ENCODE measurements at places on chromosomes 2 and 18.

DNA sequence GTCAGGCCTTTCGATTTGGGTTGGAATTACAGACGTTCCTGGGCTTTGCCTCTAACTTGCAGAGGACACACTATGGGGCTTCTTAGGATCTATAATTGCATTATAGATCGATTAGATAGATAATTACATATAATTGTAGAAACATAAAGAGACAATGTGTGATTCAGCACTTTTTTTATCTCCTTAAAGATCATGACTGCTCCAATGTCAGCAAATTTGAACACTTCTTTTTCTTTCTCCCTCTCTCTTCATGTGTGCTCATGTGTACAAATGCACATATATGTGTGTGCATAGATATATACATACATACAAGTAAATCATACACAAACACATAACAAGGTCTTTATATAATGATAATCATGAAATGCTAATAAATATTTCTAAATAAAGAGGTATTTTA is 1261.2 kb upstream of the SLC39A10 start:
- no peak for DNase-seq

GRCh38 chr2:203949228-203949627 is 12.7 kb downstream of the ICOS start:
- DNase-seq: peak; percentile 51

DNA sequence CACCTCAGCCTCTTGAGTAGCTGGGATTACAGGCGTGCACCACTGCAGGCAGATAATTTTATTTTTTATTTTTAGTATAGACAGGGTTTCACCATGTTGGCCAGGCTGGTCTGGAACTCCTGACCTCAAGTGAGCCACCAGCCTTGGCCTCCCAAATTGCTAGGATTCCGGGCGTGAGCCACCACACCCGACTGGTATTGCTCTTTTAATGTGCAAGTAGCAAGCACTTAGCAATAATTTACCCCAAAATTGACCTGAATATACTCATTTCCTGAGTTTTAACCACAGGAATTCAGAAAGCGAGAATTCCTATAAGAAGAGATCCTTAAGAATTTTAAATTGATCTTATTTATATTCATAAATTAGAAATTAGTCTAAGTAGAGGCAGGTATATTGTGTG is 169.1 kb downstream of the CDH2 start:
- peak; percentile 59 for DNase-seq

DNA sequence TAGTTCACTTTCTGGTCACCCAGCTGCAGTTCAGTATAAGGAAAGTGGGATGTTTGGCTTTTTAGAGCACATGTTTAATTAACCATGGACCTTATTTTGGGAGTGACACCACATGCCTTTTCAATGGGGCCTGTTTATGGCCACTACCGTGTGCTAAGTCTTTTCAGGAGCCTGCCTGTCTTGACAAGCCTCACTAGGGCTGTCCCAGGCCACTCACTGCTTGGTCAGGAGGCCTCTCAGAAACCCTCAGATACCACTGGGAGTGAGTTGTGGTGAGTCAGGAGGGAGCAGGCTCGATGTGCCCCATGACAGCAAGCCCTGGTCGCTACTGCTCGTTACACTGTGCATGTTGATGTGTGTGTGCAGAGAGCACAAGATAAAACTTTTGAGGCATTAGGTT is 123.0 kb downstream of the MAP4K4 start:
- DNase-seq: peak; percentile 86

DNA sequence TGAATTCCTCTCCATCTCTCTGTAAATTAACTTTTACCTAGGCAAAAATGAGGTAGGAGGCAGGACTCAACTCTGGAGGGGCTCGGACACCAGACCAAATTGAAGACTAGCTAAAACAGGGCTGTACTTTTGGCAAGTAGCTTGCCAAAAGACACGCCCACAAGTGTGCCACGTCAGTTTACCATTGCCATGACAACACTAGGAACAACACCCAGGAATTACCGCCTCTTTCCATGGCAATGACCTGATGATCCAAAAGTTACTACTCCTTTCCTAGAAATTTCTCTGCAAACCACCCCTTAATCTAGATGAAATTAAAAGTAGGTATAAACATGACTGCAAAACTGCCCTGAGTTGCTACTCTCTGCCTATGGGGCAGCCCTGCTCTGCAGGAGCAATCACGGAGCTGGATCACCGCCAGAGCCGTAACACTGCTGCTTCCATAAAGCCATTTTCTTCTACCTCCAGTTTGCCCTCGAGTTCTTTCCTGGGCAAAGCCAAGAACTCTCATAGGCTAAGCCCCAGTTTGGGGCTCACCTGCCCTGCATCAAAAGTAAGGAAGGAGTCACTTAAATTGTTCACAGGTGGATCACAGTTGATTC is 66.0 kb upstream of the FAM136A start:
- DNase-seq: peak; percentile 44

- DNase-seq: no peak
These were observed 39.5 kb upstream of the ARL4C start for GRCh38 chr2:234536178-234536965.

GRCh38 chr2:64196963-64197362 is 52.7 kb upstream of the PELI1 start:
- DNase-seq: no peak

DNA sequence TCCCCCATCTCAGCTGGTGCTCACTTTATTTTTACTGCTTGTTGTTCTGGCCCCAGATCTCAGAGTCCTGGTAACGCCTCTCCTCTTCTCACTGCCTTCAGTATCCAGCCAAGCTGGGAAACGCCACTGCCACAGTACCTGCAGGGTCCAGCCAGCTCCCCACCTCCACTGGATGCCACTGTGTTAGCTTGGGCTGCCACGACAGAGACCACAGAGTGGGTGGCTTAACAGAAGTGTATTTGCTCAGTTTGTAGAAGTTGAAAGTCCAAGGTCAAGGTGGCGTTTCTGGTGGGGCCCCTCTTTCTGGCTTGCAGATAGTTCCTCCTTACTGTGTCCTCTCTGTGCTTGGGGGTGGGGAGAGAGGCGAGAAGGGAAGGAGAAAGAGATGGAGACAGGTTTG is 107.1 kb downstream of the AGAP1 start:
- no peak for DNase-seq

DNA sequence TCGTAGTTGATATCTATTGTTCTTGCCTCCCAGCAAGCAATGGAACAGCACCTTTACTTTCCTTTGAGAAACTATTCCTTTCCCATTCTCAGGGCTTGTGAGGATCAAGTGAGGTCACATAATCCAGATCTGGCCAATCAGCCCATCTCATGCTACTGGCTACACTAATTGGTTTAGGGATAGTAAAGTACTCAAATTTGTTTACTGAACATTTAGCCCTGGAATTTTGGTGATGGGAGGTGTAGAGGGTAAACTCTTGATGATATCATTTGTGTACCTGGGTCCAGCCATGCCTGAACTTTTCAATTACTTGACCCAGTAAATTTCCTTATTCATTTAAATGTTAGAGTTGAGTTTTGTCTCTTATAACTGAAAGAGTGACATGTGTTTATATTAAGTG is 195.8 kb upstream of the TNP1 start:
- no peak for DNase-seq

GRCh38 chr2:112572005-112572404 is 12.4 kb upstream of the CHCHD5 start:
- DNase-seq: no peak

GRCh38 chr2:39514825-39515224 is 77.7 kb upstream of the MAP4K3 start:
- no peak for DNase-seq

- DNase-seq: peak; percentile 42
These were observed 142.7 kb downstream of the SCG2 start for GRCh38 chr2:223459328-223459939.

DNA sequence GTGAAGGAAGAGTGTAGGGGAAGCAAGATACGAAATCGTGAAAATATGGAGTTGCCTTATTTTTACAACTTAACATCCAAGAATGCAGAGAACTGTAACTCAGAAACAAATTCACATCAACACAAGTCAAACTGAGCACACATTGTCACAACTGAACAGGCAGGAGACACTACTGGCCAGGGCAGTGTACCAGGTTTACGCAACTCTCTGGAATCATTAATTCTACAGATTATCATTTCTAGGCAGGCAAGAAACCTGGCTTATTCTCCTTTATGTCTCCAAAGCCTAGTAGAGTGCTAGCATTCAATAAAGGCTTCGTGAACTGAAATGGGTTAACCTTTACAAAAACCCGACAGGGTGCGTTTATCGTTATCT is 584 bp downstream of the COA5 start:
- no peak for DNase-seq

GRCh38 chr18:37084912-37085311 is 256.0 kb downstream of the KIAA1328 start:
- DNase-seq: no peak

DNA sequence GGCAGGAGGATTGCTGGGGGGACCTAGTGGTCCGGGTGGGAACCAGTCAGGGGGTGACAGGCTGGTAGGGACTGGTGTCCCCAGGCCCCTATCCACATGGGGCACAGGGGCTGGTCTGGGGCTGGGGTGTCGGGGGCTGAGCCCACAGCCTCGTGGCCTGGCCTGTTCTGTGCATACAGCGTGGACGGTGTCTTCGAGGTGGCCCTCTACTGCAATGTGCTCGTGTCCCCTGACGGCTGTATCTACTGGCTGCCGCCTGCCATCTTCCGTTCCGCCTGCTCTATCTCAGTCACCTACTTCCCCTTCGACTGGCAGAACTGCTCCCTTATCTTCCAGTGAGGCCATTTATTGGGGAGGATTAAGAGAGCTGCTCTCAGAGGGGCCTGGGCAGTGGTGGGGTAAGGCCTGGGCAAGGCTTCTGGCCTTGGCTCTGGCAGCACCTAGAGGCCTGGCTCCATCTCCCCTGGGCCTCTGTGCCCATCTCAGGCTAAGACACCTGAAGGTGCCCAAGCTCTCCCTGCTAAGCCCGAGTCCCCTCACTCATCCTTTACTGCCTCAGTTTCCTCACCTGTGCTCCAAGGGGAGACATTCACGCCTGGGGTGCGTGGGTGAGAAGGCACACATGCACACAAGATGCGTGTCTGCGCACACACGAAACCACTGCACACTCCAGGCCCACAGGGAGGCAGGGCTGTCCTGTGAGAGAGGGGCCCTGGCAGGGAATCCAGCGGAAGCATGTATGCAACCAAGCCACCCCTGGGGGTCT is 1.9 kb downstream of the CHRNG start:
- no peak for DNase-seq

- no peak for DNase-seq
These were observed 10.0 kb upstream of the FABP1 start for GRCh38 chr2:88137833-88138232.

GRCh38 chr2:217329023-217329431 is 469.2 kb upstream of the TNP1 start:
- DNase-seq: no peak

- DNase-seq: no peak
These were observed 148.6 kb downstream of the LRATD1 start for GRCh38 chr2:14781142-14781541.

DNA sequence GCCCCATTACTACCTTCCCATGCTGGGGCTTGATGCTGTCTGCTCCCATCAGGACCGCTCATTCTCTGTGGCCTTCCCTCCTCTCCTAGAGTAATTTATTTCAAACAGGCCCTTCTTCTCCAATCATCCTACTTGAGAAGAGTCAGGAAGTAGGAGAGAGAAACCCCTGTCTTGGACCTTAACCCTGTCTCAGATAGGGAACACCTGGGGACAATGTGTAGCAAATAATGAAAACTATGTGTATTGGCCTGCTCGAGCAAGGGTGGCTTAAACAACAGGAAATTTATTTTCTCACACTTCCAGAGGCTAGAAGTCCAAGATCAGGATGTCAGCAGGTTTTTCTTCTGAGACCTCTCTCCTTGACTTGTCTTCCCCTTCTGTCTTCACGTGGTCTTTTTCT is 26.6 kb upstream of the NEMP2 start:
- DNase-seq: no peak

- no peak for DNase-seq
These were observed 3.4 kb downstream of the B4GALT6 start for GRCh38 chr18:31680831-31681568.

GRCh38 chr2:20608666-20609348 is 42.1 kb downstream of the HS1BP3 start:
- DNase-seq: no peak

DNA sequence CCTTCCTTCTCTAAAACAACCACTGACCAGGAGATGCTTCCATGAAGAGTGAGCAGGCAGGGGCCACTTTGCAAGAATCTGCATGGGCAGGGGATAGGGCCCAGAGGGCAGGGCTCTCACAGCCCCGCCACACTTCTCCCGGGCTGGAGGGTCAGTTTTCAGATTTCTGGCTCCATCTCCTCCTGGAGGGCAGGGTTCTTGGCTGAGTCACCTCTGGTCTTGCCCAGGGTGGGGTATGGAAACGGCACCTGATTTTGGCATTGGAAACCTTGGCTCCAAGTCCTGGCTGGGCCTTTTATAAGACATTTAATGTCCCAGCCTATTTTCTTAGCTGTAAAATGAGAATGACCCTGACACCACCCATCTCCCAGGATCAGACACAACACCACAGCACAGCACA is 27.6 kb upstream of the ASPRV1 start:
- no peak for DNase-seq

GRCh38 chr2:120904830-120905234 is 169.2 kb downstream of the GLI2 start:
- DNase-seq: no peak

DNA sequence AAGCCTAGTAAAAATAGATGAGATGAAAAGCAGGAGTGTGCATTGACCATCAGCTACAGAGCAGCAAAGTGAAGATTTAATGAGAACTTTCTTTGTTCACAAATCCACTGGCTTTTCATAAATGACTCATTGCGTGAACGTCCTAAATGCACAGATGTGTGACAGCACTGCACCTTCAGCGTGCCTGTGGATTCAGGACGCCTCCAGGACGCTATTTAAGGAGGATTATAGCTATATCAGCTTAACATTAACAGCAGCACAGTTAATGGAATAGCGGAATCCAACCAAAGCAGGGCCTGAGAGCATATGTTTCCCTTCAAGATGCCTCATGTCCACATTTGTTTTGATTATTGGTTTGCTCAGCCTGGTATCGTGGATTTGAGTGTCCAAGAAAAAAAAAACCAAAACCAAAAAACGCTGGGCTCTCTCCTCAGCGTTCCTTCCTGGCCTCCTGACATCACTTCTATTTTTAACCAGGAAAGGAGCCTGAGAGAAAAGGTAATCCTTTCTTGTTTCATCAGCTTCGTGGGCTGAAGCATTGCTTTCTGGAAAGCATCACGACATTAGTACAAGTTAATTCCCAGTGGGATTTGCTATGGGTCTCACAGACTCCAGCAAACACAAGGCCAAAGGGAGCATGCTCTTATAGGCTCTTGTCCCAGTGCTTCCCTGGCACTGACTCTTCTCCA is 447.0 kb upstream of the SMIM21 start:
- no peak for DNase-seq

DNA sequence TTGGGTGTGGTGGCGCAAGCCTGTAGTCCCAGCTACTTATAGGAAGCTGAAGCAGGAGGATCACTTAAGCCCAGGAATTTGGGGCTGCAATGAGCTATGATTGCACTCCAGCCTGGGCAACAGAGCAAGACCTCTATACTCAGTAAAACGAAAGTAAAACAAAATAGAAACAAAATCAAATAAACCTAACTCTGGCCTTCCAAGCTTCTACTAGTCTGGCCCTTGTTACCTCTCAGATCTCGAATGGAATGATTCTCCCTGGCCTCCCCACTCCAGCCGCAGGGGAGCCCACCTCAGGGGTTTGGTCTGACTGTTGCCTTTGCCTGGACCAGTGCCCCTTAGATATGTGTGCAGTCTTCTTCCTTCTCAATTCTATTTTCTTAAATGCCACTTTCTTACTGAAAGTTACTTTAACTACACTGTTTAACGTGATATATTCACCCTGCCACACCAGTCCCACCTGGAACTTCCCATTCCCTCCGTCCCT is 160.0 kb upstream of the GCFC2 start:
- no peak for DNase-seq

- DNase-seq: no peak
These were observed 9.0 kb downstream of the LRRTM4 start for GRCh38 chr2:77513191-77513590.

GRCh38 chr2:68811364-68811763 is 59.8 kb downstream of the BMP10 start:
- DNase-seq: peak; percentile 79
